Adrenal gland (tissue), 19 donors: ENCODE measurements at places on chromosomes 6 and 20. TPM values are rescaled to one million over a fixed set of nuclear protein-coding genes. Genes with fewer than 3 reads are reported as not detected.

The OSBPL2 gene
- total RNA-seq: 96.7 TPM

The GHRH gene
- not detected for total RNA-seq

DNA sequence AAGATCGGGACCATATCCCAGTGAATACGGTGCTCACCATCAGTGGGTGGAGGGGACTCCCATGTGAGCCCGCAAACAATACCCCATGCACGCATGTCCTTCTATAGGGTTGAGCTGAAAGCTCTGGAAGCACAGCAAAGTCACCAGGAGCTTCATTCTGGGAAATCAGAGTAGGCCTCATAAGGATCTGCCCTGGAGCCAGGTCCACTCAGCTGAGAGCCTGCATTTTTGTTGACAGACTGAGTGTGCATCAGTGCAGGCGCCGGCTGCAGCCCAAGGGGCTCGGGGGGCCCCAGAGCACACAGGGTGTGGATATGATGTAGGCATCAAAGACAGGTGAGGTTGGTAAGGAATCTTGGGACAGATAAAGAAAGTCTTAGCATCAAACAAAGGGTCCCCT is 79.8 kb upstream of the CD93 start:
- no peak for DNase-seq

The BTN1A1 gene
- total RNA-seq: not detected
